ENCODE measurements at places on chromosomes 7 and 10. TPM values are rescaled to one million over a fixed set of nuclear protein-coding genes. Genes with fewer than 3 reads are reported as not detected.

RSPH10B gene
- total RNA-seq: 0.04 TPM

FAM20C gene
- total RNA-seq: 34.2 TPM

OPN4 gene
- not detected for total RNA-seq

CCL24 gene
- not detected for total RNA-seq

LHPP gene
- total RNA-seq: 11.6 TPM

SLC39A12 gene
- total RNA-seq: not detected

CCDC3 gene
- 1.2 TPM for total RNA-seq

TBX20 gene
- 2.1 TPM for total RNA-seq

MSMB gene
- not detected for total RNA-seq

RSPH10B2 gene
- total RNA-seq: 0.07 TPM

GPR15LG gene
- total RNA-seq: not detected

PLPP4 gene
- total RNA-seq: not detected

ATG9B gene
- 0.60 TPM for total RNA-seq

MARVELD1 gene
- 41.4 TPM for total RNA-seq

HPSE2 gene
- not detected for total RNA-seq

MYL10 gene
- total RNA-seq: not detected

TSPAN15 gene
- 113 TPM for total RNA-seq

DNAJB6 gene
- 101 TPM for total RNA-seq

H2BK1 gene
- not detected for total RNA-seq

COL28A1 gene
- 0.53 TPM for total RNA-seq

STAMBPL1 gene
- 35.2 TPM for total RNA-seq

INA gene
- 31.4 TPM for total RNA-seq

All from A549 treated with CORT108297 at 1 μM for 4 hours (cell line).